ENCODE measurements at places on chromosomes 7 and 10. TPM values are rescaled to one million over a fixed set of nuclear protein-coding genes. Genes with fewer than 3 reads are reported as not detected.

- no peak for DNase-seq
Observed at GRCh38 chr10:119518176-119518575, 24.3 kb downstream of the RGS10 start.

DNA sequence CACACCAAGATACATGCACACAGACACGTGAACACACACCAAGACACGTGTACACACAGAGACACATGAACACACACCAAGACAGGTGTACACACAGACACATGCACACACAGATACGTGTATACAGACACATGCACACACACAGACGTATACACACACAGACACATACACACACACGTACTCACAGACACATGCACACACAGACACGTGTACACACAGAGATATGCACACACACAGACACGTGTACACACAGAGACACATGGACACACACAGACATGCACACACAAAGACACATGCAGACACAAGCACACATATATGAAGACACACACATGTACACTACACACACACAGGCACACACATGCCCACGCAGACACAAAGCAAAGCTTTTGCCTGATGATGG lies 134.6 kb downstream of the TCERG1L start:
- no peak for DNase-seq

SEPTIN14 gene
- polyA plus RNA-seq, result 0.12 TPM

DNA sequence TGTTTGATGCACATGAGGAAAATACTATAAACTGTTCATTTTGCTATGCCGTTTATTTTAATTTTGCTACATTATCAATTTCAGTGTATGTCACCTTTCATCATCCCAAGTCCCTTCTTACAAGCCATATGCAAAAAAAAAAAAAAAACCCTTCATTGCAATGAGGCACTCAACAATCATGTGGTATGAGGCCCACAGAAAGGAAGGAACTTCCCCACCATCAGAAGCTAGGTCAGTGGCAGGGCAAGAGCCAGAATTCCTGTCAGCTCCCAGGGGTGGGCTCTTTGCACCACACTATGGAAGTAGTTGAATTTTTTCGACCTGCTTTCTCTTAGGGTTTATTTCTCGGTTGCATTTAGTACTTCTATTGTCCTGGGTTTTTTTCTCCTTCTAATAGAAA lies 75.4 kb downstream of the NOC3L start:
- peak; percentile 59 for DNase-seq

- no peak for DNase-seq
Observed at GRCh38 chr10:35420044-35420443, 83.7 kb downstream of the CCNY start.

DNA sequence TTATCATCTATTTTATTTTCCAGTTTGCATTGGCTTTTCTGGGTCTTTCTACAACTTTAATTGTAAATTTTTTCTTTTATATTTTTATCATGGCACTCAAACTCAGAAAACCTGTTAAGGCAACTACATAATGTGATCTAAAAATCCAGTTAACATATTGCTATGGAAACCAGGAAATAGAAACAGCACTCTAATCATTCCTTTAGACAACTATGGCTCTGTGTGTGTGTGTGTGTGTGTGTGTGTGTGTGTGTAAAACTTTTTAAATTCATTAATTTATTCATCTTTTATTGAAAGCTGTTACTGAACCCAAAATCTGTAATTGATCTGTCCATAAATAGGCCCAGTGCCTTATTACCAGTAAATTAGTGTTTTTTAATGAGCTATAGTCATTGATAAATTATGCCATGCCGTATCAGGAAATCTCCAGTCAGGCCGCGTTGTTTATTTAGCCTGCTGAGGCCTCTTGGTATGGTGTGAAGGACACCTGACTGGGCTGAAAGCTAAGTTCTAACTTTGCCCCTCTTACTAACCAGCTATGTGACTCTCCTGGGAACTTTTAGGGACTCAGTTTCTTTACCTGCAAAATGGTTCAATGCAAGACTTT lies 1.5 kb upstream of the MET start:
- DNase-seq, result peak; percentile 25

VSTM4 gene
- 51.5 TPM for polyA plus RNA-seq

- peak; percentile 89 for DNase-seq
Observed at GRCh38 chr10:91635401-91636400, 2.8 kb upstream of the PPP1R3C start.

DNA sequence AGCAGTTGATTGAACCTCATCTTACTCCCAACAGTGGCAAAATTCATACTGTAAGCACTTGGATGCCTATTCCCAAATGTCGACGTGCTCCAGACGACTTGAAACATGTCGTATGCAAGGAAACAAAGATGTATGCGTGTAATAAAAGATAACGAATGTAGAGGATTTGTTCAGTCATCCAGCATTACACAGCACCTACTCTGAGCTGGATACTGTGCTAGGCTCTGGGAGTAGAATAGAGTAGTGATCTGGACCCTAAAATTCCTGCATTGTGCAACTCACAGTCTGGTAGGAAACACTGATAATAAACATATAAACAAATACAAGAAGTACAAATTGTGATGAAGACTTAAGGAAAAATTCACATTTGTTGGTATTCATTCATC lies 5.6 kb upstream of the TBX20 start:
- DNase-seq, result no peak

GRCh38 chr10:310976-311639 lies 175.9 kb downstream of the ZMYND11 start:
- no peak for DNase-seq

GRCh38 chr7:41855798-41856197 lies 152.9 kb upstream of the INHBA start:
- DNase-seq, result no peak

DNA sequence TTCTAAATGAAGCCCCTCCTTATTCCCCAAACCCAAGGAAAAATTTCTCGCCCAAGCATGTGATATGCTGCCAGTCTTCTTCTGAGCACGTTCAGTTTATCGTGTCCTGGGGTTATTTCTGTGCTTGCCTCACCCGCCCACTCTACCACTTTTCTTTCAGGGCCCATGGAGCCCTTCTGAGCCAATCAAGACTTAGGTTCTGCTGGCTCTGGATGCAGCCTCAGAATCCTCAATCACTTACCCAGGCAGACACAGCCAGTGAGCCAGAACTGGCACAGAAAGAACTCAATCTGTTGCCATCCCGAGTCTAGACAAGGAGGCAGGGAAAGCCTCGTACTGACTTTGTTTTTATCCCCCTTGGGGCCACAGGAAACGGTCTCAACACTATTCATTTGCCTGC lies 34.2 kb upstream of the C10orf90 start:
- no peak for DNase-seq

ANKRD61 gene
- polyA plus RNA-seq, result 0.71 TPM

- no peak for DNase-seq
Observed at GRCh38 chr10:11144626-11145494, 127.2 kb downstream of the CELF2 start.

DNA sequence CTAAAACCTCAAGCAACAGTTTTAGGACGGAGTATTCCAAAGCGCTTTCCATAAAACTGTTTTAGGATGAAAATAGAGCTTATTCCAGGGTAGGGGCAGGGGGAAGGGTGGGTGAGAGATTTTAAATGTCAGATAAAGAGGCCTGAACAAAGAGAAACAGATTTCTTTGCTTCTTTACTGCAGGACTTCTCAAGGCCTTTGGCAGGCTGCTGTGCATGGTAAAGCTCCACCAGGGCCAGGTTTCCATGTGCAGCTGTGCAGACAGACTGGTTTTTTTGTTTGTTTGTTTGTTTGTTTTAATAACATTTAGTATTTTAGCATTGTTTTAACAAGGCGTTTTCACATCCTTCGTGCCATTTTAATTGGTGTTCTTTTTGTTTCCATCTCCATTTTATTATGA lies 26.3 kb downstream of the HECW1 start:
- DNase-seq, result no peak

- DNase-seq, result no peak
Observed at GRCh38 chr7:29116361-29117200, 29.8 kb downstream of the CPVL start.

- no peak for DNase-seq
Observed at GRCh38 chr10:77716458-77717317, 79.1 kb upstream of the KCNMA1 start.

DNA sequence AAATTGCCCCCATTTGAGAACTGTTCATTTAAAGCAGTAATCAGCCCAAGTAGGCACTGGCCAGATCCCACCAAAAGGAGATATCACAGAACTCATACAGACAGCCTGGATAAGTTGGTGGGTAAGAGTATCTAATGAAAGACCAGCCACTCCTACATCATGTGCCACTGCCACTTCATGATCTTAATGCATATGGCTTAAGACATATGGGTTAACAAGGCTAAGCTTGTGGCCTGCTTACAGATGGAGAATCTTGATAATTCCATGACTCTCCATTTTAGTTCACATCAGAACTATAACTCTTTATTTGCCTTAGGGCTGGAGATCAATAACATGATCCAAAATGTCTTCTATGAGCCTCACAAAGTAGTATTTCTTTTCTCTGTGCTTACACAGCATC lies 6.8 kb upstream of the IFIT1B start:
- no peak for DNase-seq

DNA sequence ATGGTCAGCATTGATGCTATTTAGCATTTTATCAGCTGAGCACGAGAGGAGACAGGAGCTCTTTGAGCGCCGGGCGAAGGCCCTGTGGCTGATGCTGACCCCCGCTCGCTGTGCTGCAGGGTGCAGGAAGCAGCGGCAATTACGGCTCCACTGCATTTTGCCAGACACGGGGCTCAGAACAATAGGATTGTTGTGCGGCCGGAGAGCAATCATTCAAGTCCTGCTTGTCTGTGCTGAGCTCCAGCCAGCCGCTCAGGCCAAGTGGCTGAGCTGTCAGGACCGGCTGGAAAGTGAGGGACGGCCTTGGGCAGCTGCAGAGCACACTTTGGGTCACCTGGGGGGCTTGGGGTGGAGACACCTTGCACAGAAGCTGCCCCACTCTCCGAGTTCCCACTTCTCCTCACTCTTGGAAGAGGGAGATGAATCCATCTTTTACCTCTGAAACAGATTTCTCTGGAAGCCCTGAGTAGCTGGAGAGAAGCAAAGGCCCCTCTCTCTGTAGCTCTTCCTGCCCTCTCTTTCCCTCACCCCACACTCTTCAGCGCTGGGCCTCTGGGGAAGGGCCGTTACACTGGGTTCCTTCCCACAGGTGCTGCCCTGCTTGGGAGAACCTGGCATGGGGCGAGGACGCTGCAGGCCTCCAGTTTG lies 17.3 kb upstream of the ADARB2 start:
- no peak for DNase-seq

GRCh38 chr10:127968659-127969058 lies 61.8 kb downstream of the PTPRE start:
- DNase-seq, result no peak

- DNase-seq, result peak; percentile 91
Observed at GRCh38 chr7:28984631-28985030, 26.5 kb upstream of the TRIL start.

- DNase-seq, result peak; percentile 88
Observed at GRCh38 chr10:79374312-79375191, 27.3 kb downstream of the PPIF start.

- DNase-seq, result no peak
Observed at GRCh38 chr10:97810446-97810845, 38.6 kb upstream of the SFRP5 start.

HOXA10 gene
- 27.3 TPM for polyA plus RNA-seq

NFE2L3 gene
- polyA plus RNA-seq, result 1.9 TPM

CPEB3 gene
- polyA plus RNA-seq, result 2.9 TPM

DNA sequence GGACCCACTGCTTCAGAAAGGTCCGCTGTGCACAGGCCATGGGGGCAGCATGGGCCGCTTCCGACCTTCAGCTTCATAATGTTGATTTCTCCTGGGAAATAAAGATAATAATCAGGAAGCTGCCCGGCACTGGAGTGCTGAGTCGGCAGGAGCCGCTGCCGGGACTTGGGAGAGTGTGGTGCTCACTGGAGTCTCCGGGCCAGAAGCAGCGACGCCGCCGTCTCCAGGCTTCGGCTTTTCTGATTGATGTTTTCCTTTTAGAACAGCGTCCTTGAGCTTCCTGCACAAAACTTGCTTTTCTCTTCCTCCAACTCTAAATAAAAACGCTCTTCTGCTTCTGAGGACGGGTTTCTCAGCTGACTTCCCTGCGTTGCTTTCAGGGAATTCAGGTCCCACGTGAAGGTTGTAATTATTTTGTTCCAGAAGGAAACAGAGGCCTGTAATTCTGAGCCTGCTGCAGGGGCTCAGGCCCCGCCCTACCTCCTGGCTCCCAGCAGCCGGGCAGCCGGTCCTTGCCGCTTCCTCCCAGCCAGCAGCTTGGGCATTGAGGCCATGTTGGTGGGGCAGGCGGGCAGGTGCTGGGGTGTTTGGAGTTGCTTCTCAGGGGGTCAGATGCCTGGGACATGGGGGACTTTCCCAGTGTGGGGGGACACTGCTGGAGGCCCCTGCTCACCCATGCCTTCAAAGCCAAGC lies 14.7 kb downstream of the PWWP2B start:
- peak; percentile 63 for DNase-seq

CFAP69 gene
- polyA plus RNA-seq, result 4.9 TPM

DNA sequence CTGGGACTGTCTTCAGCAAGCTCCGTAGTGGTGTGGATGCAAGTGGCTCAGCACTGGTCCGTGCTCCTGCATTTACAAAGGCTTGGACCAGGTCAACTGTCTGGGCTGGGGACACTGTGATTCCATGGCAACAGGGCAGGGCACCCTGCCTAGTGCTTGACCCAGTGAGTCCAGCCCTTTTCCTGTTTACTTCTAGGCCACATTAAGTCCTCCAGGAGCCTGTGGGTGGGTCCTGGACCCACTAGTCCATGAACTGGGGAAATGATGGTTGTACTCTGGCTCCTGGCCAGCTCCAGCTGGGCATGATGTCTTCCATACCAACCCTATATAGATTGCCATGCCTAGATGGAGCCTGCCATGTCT lies 152.0 kb downstream of the RPS24 start:
- no peak for DNase-seq

ICA1 gene
- polyA plus RNA-seq, result 3.9 TPM

- no peak for DNase-seq
Observed at GRCh38 chr10:131890276-131891195, 10.3 kb upstream of the PPP2R2D start.

GRCh38 chr10:104253606-104254410 lies 884 bp upstream of the GSTO1 start:
- DNase-seq, result no peak

- DNase-seq, result no peak
Observed at GRCh38 chr7:140015471-140015970, 47.2 kb downstream of the PARP12 start.

GBF1 gene
- polyA plus RNA-seq, result 54.6 TPM

ITGB8 gene
- 4.6 TPM for polyA plus RNA-seq

DNA sequence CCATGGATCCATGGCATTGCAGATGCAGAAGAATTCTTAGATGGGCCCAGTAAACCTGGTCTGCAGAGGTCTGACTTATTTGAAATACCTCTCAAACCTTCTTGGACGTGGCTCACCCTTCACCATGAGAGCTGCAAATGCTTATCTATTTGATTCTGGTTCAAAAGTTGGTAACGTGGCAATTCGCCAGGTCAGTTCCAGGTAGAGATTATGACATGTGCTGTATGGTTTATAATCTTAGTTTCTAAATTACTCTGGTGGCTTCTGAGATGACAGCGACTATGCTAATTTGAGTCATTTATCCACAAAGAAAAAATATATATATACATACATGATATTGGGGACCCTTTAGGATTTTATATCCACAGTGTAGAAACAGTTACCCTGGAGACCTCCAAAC lies 68.8 kb downstream of the NRP1 start:
- no peak for DNase-seq

ATOH7 gene
- 0.11 TPM for polyA plus RNA-seq
